ENCODE measurements at places on chromosomes 7 and 10. TPM values are rescaled to one million over a fixed set of nuclear protein-coding genes. Genes with fewer than 3 reads are reported as not detected.

GRCh38 chr10:18221123-18221522, 80.9 kb downstream of the CACNB2 start:
- DNase-seq: no peak
- no peaks in the 10 kb centered on the region for H3K27me3 ChIP-seq
- no peaks in the 10 kb centered on the region for H3K36me3 ChIP-seq

- H3K27me3 ChIP-seq: no peaks in the 10 kb centered on the region
- no peaks in the 10 kb centered on the region for H3K36me3 ChIP-seq
- no peak for DNase-seq
- no peak overlapping the region for H3K4me3 ChIP-seq
- no peaks in the 10 kb centered on the region for H3K4me1 ChIP-seq
Measured at GRCh38 chr10:34762603-34763299, 52.3 kb downstream of the PARD3 start.

DNA sequence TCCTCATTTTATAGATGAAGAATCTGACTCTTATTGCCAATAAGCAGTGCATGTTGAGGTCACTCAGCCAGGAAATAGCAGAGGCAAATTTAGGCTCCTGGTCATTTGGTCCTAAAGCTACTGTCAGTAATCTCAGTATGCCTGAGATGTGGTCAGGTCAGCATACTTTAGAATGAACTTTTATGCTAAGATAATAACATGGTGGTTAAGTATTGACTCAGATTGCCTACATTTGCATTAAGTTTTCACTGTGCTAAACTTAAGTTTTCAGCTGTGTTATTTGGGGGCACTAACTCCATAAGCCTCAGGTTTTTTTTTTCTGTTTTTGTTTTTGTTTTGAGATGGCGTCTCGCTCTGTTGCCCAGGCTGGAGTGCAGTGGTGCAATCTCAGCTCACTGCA, 35.9 kb upstream of the CCSER2 start:
- no peak overlapping the region for H3K27ac ChIP-seq
- no peak overlapping the region for H3K4me3 ChIP-seq
- no peaks in the 10 kb centered on the region for H3K4me1 ChIP-seq
- no peaks in the 10 kb centered on the region for H3K36me3 ChIP-seq

- DNase-seq: no peak
- no peaks in the 10 kb centered on the region for H3K36me3 ChIP-seq
- H3K4me1 ChIP-seq: no peaks in the 10 kb centered on the region
- no peak overlapping the region for H3K27ac ChIP-seq
Measured at GRCh38 chr10:26637521-26638275, 59.8 kb upstream of the PDSS1 start.

- H3K27ac ChIP-seq: no peak within 1 kb of the TSS
- peak; percentile 55 for DNase-seq
- peaks cover 4% of the 10 kb centered on the region for H3K4me1 ChIP-seq
- H3K27me3 ChIP-seq: no peaks in the 10 kb centered on the region
- H3K4me3 ChIP-seq: no peak within 1 kb of the TSS
Measured at GRCh38 chr10:80537736-80538480, at the start of gene SH2D4B. Gene SH2D4B (plus strand): TSS chr10:80537902. CDS start chr10:80538332, 430 bp downstream.

Gene HSPA12A
- total RNA-seq: 17.4 TPM

Gene CALN1
- not detected for total RNA-seq

Gene GPC2
- 1.7 TPM for total RNA-seq

Measured in sigmoid colon (tissue), 7 donors.